ENCODE measurements at places on chromosomes 11 and 22.

DNA sequence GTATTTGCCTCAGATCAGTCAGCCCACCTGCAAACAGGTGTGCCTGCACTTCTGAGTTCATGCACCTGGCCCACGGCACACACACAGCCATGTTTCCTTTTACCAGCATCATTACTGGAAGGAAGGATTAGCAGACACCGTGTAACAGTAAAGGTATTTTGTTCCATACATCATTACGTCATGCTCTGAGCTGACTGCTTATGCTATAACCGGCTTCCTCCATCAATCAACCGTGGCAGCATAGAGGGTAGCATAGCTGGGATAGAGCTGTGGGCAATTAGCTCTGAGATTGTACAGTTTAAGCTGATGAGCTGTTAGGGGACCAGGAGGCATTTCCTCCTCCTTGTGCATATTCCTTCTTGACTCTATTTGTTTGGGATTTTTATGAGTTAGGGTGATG, 102.4 kb downstream of the ME3 start:
- DNase-seq: no peak

GRCh38 chr11:62193952-62194351, 3.9 kb downstream of the SCGB1D1 start:
- DNase-seq: no peak

- DNase-seq: no peak
Measured at GRCh38 chr11:64084951-64085710, 49.4 kb downstream of the FLRT1 start.

DNA sequence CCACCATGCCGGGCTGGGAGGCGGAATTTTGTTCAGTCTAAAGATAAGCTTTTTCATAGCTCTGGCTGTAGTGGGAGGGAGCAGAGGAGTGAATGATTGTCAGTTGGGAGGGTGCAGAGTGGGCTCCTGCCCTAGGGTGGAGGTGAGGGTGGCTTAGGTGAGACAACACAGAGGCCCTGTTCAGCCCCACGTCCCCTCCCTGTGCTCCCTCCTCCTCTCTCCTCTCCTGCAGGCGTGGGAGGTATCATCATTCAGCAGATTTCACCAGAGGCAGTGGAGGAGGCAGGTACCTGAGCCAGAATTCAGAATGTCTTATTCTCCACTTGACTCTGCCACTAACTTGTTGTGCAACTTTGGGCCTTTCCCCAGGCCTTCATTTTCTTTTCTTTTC, 1.7 kb upstream of the THRSP start:
- no peak for DNase-seq

DNA sequence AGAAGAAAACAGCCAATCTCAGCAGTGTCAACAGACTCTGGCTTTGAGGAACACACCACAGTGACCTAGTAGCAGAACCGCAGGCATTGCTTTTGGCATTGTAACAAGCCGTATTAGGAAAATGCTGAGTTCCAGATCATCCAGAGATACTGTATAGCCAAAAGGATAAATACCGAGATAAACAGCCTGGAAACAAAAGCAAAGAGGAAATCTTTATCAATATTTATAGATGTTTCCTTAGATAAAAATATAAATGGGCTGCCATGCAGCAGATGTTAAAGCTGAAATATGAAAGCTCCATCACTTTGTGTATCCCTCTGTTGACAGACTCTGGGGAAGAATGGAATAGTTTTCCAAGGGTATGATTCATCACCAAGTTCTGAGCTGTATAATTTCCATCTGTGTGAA, 98.9 kb upstream of the TP53AIP1 start:
- DNase-seq: no peak

- no peak for DNase-seq
Measured at GRCh38 chr11:132941761-132942160, 590.5 kb downstream of the OPCML start.

DNA sequence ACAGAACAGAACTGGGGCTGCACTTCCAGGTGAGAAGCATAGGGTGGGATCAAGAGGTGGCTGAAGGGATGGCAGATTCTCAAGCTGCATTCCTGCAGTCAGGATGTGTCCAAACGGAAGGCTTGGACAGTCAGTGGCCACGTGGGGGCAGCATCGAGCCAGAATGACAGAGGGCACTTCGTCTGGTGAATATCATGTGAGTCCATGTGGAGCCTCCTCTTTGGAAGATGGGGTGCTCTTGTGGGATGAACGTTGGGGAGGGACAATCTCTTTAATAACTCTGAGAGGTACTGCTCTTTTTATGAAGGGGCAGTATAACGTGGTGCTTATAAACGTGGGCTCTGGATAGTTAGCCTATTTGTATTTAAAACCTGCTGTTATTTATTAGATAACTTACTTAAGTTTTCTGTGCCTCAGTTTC, 154.9 kb upstream of the NAV2 start:
- DNase-seq: peak; percentile 67

GRCh38 chr11:15976433-15977045, 379.8 kb downstream of the SOX6 start:
- no peak for DNase-seq

DNA sequence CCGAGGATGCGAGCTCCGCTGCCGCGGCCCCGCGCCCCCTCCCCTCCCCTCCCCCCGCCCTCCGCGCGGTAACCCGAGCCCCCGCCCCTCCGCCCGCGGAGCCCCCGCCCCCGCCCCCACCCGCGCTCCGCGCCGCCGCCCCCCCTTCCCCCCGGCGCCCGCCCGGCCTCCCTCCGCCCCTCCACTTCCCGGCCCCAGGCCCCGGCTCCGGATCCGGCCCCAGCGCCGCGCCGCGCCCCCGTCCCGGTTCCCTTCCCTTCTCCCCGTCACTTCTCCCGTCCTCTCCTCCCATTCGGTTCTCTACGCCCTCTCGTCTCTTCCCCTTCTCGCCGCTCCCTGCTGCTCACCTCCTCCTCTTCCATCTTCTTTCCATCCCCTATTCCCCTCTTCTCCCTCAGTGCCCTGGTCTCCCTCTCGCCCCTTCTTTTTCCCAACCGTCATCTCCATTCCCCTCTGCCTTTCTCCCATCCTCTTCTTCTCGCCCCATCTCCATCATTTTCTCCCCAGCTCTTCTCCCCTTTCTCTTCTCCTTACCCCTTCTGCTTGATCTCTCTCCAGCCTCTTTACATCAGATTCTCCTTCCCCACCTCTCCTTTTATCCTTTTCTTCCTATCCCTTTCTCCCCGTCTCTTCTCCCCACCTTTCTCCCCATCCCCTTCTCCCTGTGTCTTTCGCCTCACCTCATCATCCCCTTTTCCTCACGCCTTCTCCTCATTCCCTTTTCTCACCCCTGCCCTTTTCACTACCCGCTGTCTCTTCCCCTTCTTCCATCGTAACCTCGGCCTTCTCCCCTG, at the start of gene DCHS1:
TSS of gene DCHS1 (minus strand) at position 20 of the 794 bp plus-strand sequence. CDS start 14,196 bp downstream, outside the sequence.
- DNase-seq: no peak

- no peak for DNase-seq
Measured at GRCh38 chr11:110797453-110797852, 85.2 kb upstream of the ARHGAP20 start.

DNA sequence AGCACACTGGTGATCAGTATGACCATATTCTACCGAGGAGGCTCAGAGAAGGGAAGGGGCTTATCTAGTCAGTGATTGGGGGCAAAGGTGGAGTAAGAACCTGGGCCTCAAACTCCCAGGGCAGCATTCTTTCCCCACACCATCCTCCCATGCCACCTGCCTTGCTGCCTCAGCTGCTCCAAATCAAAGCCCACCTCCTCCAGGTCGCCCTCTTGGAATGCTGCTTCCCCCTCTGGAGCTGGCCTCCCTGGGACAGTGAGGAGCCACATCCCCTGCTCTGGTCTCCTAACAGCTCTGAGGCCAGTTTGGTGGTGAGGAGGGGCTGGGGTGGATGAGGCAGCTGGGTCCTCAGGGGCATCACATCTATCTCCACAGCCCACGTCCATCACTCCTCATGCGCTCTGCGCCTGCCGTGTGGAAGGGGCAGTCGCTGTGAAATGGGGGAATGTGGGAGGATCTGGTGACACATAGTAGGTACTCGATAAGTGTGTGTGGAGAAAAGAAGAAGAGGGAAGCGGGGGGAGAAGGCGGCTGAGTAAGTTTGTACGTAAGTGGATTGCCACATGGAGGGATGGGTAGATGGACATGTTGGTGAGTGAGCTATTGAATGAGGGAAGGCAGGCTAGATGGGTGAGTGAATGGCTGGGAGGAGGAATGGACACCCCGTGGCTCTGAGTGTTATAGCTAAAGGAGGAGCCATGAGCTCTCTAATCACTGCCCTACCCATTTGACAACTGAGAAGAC, 16.1 kb upstream of the ARHGEF17 start:
- no peak for DNase-seq

- DNase-seq: no peak
Measured at GRCh38 chr11:69249311-69250185, 44.4 kb upstream of the MYEOV start.

DNA sequence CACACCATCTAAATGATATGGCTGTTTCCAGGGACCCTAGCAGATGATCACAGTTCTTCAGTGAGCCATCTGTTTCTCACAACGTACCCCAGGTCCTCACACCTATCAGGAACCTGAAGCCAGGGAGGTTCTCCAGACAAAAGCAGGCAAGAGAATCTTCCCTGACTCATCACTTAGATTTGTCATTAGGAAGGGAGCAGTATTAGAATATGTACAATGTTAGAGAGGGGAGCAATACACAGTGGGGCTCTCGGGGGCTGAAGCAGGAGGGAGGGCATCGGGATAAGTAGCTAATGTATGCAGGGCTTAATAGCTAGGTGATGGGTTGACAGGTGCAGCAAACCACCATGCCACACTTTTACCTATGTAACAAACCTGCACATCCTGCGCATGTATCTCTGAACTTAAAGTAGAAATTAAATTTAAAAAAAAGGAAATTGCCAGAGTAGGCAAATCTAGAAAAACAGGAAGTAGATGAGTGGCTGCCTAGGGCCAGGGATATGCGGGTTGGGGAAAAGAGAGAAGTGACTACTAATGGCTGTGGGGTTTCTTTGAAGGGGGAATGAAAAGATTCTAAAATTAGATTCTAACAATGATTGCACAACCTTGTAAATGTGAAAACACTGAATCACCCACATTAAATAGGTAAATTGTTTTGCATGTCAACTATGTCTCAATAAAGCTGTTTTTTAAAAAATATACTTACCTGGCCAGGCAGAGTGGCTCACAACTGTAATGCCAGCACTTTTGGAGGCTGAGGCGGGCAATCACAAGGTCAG, 14.4 kb downstream of the C22orf42 start:
- no peak for DNase-seq

GRCh38 chr11:92204731-92205130, 19.9 kb upstream of the FAT3 start:
- DNase-seq: no peak

- DNase-seq: no peak
Measured at GRCh38 chr22:44403602-44404329, 91.0 kb upstream of the SHISAL1 start.

- DNase-seq: no peak
Measured at GRCh38 chr22:29209624-29209929, 3.9 kb downstream of the EMID1 start.

GRCh38 chr11:62338218-62338617, 970 bp downstream of the ASRGL1 start:
- DNase-seq: no peak

DNA sequence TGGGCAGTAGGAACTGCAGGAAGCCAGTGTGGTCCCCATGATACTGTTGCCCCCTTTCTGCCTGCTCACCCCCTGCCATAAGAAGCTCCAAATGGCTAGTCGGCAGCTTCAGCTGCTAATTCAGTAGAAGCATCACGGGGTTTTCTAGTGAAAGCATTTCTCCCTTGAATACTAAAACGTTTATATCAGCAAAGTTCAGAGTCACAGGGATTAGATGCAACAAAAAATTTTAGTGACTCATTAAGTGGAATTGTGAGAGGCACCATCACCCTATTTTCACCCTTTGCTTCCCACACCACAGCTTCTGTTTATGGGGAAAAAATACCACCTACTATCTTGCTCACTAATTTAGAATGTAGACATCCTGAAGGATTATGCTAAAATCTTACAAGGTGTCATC, 25.2 kb downstream of the RAB39A start:
- DNase-seq: no peak

- no peak for DNase-seq
Measured at GRCh38 chr11:7004482-7004881, 15.7 kb downstream of the ZNF214 start.

All from effector memory CD8-positive, alpha-beta T cell (primary cell).